ENCODE measurements at places on chromosomes 11 and 22.

DNA sequence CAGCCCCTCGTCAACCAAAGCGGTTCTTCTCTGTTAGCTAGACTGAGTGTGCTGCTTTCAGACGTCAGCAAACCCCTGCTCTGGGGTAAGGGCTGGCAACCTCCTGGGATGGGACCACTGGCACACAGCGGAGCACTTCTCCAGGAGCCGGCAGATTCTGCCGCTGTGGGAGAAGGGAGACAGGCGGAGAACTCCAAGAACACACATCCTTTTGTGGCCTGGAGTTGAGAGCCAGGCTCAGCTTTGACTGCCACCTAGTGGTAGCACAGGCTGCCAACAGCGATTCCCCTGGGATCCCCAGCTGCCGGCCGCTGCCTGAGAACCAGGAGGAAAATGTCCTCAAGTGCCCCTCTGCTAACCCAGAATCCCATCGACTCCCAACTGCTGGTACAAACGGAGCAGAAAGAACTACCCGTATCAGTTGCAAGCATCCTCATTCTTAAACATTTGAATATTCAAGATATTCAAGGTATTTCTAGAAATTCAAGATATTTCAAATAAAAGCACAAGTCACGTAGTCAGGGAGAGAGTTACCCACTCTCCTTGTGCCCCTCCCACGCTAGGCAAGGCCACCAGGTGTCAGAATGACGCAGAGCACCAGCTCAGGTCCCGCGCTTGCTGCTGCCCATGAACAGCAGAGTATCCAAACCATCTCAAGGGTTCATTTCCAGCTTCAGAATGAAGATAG is 4.9 kb downstream of the LTO1 start:
- peak; percentile 85 for DNase-seq

DNA sequence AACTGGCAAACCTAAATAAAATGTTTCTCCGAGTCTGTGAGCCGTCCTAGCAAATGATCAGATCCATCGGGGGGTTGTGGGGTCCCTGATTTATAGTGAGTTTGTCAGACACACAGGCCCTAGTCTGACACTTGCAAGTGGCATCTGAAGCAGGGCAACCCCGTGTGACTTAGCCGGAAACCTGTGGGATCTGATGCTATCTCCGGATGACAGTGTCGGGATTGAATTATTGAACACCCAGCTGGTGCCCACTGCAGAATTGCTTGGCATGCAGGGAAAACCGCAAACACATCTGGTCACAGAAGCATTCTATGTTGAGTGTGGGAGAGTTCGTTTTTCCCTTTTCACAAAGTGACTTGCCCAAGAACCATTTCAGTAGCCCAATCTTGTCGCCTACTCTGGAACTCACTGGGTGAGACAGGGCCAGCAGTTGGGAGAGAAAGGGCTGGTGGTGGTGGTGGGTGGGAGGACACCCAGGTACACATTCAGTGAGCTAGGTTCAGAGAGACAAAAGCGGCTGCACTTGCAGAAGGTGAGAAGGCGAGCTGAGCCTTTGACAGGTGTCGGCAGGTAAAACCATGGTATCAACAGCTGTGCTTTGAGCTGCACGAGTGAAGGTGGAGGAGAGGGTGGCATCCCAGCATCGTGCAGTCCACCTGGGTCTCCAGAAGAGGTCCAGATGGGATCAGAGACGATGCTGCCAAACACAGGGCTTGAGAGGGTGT is 33.7 kb upstream of the B3GAT1 start:
- no peak for DNase-seq

GRCh38 chr11:131674051-131674755 is 303.8 kb downstream of the NTM start:
- DNase-seq: peak; percentile 90

- no peak for DNase-seq
Observed at GRCh38 chr11:67311051-67311555, 7.8 kb downstream of the SSH3 start.

DNA sequence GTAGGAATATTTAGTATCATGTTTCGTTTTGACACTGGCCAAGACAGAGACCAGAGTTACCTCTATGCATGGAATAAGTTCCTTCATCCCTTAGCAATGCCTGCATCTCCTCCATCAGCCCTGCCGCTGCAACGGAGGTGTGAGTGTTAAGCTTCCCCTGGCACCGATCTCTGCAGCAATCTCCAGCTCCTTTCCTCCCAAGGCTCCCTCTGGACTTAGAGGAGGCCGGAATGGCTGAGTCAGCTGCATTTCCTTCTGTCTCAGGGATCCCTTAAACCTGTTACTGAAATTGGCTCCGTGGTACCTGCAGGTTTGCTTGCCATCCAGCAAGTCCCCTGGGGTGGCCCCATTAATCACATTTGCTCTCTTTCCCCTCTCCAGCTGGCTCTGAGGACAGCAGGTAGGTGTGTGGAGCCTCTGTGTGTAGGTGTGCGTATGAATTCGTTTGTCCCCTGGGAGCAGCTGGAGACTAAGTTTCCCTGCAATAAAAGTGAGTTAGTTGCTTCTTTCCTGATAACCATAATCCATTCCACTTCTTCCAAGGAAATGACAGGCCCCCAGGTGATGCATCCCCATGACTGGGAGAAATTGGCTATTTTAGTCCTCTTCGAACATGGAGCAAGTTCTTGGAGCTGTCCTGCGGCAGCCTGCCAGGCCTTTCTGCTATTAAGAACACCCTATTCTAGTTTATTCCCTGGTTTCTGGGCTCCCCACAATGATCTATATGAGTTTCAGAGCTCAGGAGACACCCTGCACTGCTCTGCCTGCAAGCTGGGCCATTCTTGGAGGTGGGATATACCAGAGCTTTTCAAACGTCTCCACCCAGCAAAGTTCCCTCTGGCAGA is 457.2 kb upstream of the CADM1 start:
- DNase-seq: no peak

DNA sequence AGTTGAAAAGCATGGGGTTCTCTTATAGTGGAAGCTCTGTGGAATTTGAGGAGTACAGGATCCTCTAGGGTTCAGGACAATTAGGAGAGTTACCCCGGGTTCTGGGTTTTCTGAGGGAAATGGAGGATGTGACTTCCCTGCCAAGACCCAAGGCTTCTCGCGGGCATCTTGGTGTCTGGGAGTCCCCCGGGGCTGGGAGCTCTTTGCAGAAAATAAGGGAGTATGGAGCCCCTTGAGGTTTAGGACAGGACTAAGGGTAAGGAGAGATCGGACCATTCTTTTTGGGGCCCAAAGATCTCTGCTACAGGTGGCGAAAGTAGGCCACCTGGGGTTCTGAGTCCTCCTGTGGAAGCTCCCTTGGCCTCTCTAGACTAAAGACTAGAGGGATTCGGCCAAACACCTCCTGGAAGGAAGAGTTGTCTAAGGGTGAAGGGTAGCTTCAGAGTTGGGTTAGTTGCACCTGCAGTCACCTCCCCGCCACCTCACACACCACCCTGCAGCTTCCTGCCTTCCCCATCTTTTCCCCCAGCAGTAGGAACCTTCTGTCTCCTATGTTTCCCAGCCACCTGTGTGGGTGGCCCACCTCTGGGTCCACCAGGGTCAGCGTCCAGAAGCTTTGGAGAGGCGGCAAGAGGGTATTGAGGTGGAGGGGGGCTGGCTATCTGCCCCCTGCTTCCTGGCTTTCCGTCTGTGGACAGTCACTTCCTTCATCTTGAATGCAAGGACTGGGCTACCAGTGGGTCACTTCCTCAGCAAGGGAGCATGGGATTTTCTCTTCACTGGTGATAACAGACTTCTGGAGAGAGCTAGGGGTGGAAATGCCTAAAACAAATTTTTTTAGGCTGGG is 908 bp downstream of the LIMK2 start:
- no peak for DNase-seq

DNA sequence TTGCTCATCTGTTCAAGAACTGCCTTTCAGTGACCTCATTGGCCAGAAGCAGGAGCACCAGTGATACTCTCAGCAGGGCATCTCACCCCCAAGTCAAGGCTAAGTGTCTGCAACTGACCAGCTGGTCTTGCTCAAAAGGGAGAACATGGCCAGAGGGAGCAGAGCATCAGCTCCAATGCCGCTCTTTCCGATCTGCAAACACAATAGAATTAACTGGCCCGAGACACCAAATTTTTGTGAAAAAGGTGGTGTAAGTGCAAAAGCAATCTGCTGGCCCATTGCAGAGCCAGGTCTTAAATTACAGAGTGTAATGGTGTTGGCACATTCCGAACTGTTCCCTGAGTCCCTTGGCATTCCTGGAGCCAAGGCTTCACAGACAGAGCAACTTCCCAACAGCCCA is 97.0 kb downstream of the PKNOX2 start:
- DNase-seq: no peak

DNA sequence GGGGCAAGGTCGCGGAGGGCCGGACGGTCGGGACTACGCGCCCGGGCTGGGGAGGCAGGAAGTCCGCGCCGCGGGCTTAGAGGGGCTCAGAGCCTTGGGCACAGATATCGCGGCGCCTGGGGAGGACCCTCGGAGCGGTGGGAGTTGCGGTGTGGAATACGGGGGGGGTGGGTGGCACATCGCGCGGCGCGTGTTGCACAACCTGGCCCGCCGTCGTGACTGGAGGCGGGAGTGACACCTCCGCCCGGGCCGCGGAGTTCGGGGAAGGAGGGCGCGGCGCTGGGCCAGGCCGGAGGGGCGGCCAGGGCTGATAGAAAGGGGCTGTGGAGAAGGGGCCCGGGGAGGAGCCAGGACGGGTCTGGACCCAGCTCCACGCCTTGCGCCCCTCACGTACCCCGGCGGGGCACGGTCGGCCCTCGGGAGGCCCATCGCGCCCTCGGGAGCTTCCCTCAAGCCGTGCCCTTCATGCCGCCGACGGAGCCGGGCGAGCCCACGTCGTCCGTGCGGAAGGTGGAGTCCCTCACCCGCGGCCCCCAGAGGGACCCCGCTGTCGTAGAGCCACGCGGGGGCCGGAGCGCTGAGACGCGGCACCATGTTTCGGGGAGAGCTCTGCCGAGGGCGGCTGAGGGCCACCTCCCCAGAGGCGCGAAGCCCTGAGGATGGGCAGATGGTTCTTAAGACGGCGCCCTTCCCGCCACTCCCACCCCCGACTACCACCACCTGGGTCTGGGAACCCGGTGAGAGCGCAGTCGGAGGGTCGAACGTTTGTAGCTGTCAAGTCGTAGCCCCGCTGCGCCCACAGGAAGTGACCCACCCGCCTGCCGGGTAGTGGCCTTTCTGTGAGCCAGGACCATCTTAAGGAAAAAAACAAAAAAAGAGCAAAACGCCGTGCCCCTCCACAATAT is 729 bp downstream of the IL17RA start:
- no peak for DNase-seq

- no peak for DNase-seq
Observed at GRCh38 chr11:58615559-58615958, 6.9 kb upstream of the CNTF start.

DNA sequence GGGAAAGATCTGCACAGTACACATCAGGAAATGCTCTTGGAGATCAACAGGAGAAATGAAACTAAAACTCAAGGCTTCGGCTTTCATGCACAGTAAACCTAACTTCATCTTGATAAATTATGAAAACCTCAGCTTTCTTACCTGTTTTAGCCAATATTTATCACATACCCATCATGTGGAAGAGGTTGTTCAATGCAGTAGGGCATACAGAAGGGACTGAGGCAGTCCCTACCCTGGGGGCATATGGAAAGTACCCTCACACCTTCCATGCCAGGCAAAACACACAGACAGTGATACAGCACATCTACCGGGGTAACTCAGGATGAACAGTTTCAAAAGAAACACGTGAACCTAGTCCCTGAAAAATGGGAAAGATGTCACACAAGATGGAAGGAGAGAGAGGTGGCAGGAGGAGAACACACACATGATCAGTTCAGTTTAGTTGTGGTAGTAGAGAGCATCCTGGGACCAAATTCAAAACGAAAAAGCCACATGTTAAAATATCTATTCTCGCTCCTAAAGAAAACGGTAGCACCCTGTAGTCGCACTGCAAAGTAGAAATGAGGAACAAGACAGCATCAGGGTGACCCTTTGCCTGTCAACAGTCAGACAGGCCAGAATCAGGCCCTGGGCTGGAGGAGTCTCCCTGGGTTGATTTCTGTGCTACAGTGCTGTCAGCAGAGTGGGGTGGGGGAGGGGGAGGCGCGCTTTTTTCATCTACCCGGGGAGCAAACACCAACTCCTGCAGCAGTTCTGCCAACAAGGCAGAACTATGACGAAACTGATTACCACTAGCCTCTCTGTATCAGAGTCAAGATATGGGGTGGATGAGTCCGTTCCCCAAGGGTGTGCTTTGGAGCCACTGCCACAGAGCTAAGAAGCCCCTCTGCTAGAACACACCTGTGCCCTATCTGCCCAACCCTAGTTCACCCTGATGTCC is 1.3 kb downstream of the HIRA start:
- DNase-seq: peak; percentile 69

GRCh38 chr11:61805146-61805545 is 11.7 kb downstream of the FADS1 start:
- no peak for DNase-seq

DNA sequence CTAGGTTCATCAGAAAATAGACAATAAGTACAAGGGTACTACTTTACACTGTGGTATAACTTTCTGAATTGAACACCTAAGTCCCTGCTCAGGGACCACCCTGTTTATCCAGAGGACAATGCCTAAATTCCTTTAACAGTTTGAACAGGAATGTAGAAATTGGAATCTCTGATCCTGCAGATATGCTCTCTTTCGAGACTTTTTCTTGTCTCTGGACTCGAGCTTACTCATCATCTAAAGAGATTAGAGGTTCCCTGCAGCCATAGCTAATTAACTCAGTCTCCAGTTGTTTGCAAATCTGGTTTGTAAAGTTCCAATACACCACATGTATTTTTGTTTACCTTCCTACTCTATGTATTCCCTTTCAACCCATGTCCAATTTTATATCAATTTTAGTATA is 1.0 kb downstream of the HOATZ start:
- no peak for DNase-seq

DNA sequence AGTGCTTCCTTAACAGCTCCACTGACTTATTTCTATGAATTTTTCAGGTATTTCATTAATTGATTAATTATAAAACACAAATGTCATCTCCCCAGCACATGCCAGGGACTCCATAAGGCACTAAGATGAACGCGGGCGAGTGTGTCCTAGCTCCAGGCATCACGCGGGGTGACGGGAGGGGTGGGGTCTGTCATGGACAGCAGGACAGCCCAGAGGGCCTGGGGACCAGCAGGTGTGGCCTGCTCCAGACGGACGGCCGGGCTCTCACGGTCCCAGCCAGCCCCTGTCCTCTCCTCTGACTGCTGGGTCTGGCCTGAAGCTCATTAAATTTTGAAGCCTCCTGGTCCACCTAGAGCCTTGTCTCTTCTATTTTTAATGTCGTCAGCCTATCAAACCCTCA is 531.1 kb downstream of the BRD1 start:
- DNase-seq: no peak

GRCh38 chr11:116853461-116854073 is 16.1 kb upstream of the APOA1 start:
- peak; percentile 76 for DNase-seq

GRCh38 chr11:45801723-45802315 is 3.1 kb upstream of the SLC35C1 start:
- DNase-seq: peak; percentile 12

- DNase-seq: no peak
Observed at GRCh38 chr11:47350315-47350714, 2.2 kb downstream of the MYBPC3 start.

Data from fibroblast of skin of scalp (primary cell).